Stimulated activated CD4-positive, alpha-beta T cell treated with anti-CD3 and anti-CD28 coated beads, Interleukin-1b, Interleukin-23, amount 100 ng/mL, for 1 hour (primary cell): ENCODE measurements at places on chromosomes 1 and 21.

DNA sequence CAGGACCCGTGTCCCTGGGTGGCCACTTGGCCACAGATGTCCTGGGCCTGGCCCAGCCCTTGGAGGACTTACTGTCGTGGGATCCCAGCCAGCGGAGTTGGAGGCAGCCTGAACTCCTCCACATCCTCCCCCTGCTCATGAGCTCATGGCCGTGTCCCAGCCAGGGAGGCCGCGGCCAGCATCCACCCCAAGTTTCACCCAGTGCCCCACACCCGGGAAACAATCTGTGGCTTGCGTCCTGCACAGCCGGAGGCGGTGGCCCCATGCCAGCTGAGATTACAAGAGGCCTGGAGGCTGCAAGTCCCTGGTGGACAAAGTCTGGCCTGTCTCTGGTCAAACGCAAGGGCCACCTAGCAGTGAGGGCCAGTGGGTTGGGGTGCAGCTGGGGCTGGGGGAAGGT is 27.5 kb upstream of the TMEM52 start:
- DNase-seq = no peak

DNA sequence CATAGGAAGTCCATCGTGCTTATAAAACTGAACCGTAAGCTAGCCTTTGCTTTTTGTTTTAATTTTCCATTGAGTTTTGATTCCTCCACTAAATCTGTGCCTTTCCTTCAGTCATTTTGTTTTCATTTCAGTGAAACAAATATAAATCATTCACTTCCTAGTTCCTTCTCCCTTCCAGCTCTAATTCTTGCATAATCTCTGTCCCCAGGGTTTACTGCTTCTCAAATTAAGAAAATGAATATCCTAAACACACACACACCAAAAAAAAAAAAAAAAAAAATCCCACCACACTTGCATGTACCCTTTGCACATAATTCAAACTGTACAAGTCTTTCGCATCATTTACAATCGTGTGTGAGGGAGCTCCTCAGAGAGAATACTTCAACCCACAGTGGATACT is 6.8 kb downstream of the KCNH1 start:
- no peak for DNase-seq

- no peak for DNase-seq
These were observed 5.1 kb downstream of the FOXD2 start for GRCh38 chr1:47442842-47443529.

- DNase-seq = no peak
These were observed 2.4 kb downstream of the CLDN14 start for GRCh38 chr21:36477559-36477958.
